ENCODE measurements at places on chromosomes 3 and 15. TPM values are rescaled to one million over a fixed set of nuclear protein-coding genes. Genes with fewer than 3 reads are reported as not detected.
A peak's percentile ranks its signal among the peaks of the same experiment; 100 is the strongest.

GRCh38 chr15:32642667-32643435 is 1.3 kb downstream of the SCG5 start:
- no peak for DNase-seq
- H3K4me3 ChIP-seq, result no peak overlapping the region
- no peaks in the 10 kb centered on the region for H3K36me3 ChIP-seq
- no peak overlapping the region for H3K27ac ChIP-seq
- no peaks in the 10 kb centered on the region for H3K4me1 ChIP-seq

DNA sequence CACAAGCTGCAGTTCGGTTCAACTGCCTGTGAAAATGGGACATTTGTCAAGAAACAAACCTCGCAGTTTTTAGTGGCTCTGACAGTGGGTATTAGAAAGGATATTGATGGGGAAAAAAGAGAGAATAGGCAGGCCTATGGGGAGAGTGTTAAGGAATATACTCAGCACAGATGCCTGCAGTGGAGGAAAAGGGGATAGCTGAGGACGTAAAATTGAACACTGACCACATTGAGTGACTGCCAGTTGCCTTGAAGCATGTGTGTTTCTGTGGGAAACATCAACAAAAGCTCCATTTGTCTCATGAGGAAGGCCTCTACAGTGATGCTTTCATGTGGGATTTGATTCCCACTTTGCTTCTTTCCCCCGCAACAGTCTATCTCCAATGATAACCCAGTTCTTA is 1042.1 kb downstream of the TUSC7 start:
- no peak overlapping the region for H3K27ac ChIP-seq
- no peaks in the 10 kb centered on the region for H3K27me3 ChIP-seq
- H3K36me3 ChIP-seq, result no peaks in the 10 kb centered on the region
- DNase-seq, result no peak

DNA sequence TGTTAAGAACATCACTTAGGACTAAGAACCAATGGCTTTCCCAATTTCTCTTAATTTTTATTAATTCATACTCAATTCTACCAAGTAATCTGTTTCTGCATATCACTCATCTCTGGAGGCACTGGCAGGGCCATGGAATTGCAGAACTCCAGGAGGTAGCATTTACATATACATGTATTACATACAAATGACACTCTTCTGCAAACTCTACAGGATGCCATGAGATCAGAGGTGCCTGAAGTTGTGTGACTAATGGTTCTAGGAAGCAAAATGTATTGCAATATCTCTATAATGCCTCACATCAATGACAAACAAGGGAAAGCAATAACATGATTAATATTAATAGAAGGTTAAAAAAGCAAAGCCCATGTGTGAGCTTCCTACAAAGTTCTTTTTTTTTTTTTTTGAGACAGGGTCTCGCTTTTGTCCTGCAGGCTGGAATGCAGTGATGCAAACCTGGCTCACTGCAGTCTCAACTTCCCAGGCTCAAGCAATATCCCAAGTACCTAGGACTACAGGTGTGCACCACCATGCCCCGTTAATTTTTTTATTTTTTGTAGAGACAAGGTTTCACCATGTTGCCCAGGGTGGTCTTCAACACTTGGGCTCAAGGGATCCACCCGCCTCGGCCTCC is 33.0 kb downstream of the DENND6A start:
- DNase-seq, result no peak
- peaks cover 72% of the 10 kb centered on the region for H3K36me3 ChIP-seq
- H3K27me3 ChIP-seq, result no peaks in the 10 kb centered on the region
- H3K4me1 ChIP-seq, result no peaks in the 10 kb centered on the region
- H3K4me3 ChIP-seq, result no peak overlapping the region
- no peak overlapping the region for H3K27ac ChIP-seq

GRCh38 chr3:142896201-142896755 is 7.4 kb upstream of the PCOLCE2 start:
- H3K27me3 ChIP-seq, result no peaks in the 10 kb centered on the region
- H3K27ac ChIP-seq, result no peak overlapping the region
- H3K4me1 ChIP-seq, result no peaks in the 10 kb centered on the region
- no peak overlapping the region for H3K4me3 ChIP-seq
- H3K36me3 ChIP-seq, result no peaks in the 10 kb centered on the region

DNA sequence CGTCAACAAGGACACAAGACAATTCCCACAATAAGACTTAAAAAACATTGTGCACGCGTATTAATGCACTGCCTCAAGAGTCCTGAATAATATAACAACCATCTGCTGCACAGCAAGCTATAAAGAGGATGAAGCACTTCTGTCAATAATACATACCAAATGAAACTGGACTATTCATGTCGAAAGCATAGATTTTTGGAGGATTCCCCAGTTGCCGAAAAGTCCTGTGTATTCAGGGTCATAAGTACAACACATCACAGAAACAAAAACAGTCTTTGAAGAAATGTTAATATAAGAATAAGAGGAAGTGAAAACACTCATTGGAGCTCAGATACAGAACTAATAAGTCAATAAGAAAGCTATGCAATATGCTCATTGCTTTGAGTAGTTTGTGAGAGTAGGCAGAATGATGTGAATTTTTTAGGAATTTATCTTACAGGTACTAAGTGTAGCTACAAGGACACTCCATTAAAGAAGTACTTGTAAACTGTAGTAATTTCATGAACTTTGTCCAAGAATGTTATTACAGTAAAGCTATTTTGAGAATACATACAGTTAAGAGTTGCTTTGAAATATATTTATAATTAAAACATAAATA is 31.6 kb downstream of the CBLB start:
- no peak overlapping the region for H3K27ac ChIP-seq
- H3K4me3 ChIP-seq, result no peak overlapping the region
- H3K4me1 ChIP-seq, result no peaks in the 10 kb centered on the region
- no peaks in the 10 kb centered on the region for H3K27me3 ChIP-seq
- DNase-seq, result no peak

- no peak overlapping the region for H3K27ac ChIP-seq
- no peaks in the 10 kb centered on the region for H3K27me3 ChIP-seq
- no peak for DNase-seq
- H3K4me3 ChIP-seq, result no peak overlapping the region
- H3K36me3 ChIP-seq, result no peaks in the 10 kb centered on the region
- H3K4me1 ChIP-seq, result peaks cover 20% of the 10 kb centered on the region
Observed at GRCh38 chr3:45590822-45591546, 3.6 kb upstream of the LIMD1 start.

DNA sequence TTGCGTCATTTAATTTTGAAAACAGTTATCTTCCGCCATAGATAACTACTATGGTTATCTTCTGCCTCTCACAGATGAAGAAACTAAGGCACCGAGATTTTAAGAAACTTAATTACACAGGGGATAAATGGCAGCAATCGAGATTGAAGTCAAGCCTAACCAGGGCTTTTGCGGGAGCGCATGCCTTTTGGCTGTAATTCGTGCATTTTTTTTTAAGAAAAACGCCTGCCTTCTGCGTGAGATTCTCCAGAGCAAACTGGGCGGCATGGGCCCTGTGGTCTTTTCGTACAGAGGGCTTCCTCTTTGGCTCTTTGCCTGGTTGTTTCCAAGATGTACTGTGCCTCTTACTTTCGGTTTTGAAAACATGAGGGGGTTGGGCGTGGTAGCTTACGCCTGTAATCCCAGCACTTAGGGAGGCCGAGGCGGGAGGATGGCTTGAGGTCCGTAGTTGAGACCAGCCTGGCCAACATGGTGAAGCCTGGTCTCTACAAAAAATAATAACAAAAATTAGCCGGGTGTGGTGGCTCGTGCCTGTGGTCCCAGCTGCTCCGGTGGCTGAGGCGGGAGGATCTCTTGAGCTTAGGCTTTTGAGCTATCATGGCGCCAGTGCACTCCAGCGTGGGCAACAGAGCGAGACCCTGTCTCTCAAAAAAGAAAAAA is 1.2 kb downstream of the B2M start:
- H3K36me3 ChIP-seq, result no peaks in the 10 kb centered on the region
- H3K4me1 ChIP-seq, result peaks cover 49% of the 10 kb centered on the region
- peak overlapping the region; percentile 100 for H3K27ac ChIP-seq
- peak overlapping the region; percentile 74 for H3K4me3 ChIP-seq
- DNase-seq, result peak; percentile 75

- H3K36me3 ChIP-seq, result no peaks in the 10 kb centered on the region
- DNase-seq, result no peak
- no peak overlapping the region for H3K27ac ChIP-seq
- H3K4me1 ChIP-seq, result no peaks in the 10 kb centered on the region
- H3K27me3 ChIP-seq, result no peaks in the 10 kb centered on the region
Observed at GRCh38 chr3:12227833-12228232, 61.0 kb upstream of the PPARG start.

Gene CNTN3
- 9.4 TPM for total RNA-seq

Gene GAP43
- not detected for total RNA-seq

Gene ISLR
- total RNA-seq, result 16.0 TPM

Gene POLQ
- 2.2 TPM for total RNA-seq

Gene TF
- total RNA-seq, result not detected

Gene MCF2L2
- total RNA-seq, result 1.1 TPM

Measured in Peyer's patch (tissue), 4 donors.